ENCODE measurements at places on chromosomes 12 and 14.

DNA sequence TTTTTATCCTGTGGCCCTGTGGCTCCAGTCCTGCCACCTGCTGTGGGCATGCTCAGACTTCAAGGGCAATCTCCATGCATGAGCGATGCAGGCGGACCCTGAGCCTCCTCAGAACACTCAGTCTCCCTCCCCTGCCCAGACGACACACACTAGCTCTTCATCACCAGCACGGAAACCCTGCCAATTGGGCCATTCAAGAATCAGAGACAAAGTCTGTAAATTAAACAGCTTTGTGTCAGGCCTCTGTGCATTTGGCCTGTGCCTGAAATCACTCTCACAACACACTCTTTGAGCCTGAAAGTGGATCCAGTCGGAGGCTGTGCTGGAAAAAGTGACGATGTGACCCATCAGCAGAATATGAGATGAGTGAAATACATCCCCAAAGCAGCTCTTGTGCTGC is 12.5 kb downstream of the POU6F1 start:
- DNase-seq = no peak

GRCh38 chr12:105337391-105337790 is 6.9 kb downstream of the C12orf75 start:
- no peak for DNase-seq

DNA sequence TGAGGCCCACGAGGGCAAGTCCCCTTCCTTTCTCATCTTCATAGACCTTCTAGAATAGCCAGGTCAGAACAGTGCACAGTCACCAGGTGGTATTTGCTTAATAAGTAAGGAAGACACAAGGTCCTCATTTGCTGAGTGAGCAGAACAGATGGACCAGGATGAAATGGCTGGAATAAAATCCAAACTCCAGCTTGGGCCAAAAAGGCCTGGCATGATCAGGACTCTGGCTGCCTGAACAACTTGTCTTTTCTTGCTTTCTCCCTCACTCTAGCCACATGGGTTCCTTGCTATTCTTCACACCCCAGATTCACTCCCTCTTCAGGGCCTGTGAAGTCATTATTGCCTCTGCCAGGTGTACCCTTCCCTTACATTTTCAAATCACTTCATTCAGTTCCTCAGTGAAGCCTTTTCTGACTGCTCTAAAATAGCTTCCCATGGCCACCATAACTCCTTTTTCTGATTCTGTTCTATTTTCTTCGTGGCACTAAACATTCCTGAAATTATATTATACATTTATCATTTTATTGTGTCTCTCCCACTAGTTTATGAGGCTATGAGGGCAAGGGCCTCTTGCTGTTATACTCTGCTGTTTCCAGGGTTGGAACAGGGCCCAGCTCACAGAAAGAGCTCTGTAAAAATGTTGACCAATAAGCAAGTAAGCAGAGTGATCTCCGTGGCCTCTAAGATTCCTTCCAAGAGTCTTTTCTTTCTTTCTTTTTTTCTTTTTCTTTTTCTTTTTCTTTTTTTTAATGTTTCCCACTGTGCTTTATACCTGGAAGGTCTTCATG is 150.8 kb downstream of the TTC8 start:
- no peak for DNase-seq

- DNase-seq = no peak
These were observed 158.3 kb downstream of the CACNA1C start for GRCh38 chr12:2211119-2211518.

DNA sequence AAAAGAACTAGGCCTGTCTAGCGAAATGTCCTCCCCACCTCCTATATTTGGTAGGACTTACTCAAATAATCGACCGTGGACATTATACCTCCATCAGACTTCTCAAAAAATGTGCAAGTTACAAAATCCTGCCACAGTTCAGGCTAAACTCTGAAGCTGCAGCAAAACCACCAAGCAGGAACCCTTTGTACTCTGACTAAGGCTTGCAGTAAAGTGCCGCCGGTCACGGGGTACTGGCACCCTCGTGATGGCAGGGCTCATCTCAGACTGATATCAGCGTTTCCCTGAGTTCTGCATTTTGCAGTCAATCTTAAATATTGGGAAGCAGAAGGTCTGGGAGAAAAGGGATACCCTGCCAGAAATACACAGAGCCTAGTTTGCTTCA is 17.1 kb downstream of the SLC11A2 start:
- no peak for DNase-seq

DNA sequence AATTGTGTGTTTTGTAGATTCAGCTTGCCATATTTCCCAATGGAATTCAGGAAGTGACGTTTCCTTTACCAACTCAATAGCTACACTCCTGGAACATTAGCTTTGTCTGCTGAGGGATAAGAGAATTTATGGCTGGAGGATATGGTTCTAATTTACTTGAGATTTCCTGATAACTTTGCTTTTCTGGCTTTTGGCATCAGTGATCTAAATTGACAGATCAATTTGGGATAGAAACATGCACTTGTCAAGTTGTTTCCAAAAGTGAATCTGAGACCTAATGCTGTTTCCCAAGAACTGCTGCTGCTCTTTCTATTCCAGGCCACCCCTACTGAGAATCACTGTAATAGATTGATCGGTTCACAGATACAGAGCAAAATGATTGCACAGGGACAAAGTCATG is 43.2 kb downstream of the MGAT4C start:
- DNase-seq = no peak

DNA sequence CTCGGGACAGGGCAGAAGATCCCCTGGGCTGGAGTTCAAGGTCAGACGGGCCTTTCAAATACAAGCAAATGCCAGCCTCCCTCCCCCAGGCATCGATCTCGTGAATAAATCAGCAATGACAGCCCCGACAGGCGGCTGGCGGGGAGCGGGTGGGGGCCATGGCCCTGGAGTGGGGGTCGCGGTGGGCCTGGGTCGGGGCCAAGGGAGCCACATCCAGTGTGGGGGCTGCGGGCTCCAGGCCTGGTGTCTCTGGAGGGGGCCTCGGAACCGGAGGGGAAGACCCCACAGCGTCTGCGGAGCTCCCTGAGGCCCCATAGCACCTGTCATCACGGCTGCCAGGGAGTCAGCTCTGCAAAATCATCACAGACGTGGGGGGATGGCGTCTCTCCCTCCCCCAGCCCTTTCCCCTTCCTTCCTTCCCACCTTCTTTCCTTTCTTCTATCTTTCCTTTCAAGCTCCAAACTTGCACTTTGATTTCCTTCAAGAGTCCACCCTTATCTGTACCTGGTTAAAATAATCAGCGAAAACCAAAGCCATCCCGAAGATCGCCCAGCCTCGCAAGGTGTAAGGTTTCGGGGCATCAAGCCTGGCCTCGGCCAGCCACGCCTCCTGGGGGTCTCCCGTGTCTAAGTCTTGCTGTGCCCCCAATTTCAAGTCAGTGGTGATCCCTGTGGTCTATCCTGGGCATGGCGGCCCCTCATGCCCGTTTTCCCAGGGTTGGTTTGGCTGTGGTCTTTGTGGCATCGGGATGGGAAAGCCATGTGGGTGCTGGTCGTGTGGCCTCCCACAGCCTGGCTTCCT is 92.1 kb downstream of the NOC4L start:
- no peak for DNase-seq

GRCh38 chr14:35949920-35950513 is 123.9 kb downstream of the BRMS1L start:
- no peak for DNase-seq

DNA sequence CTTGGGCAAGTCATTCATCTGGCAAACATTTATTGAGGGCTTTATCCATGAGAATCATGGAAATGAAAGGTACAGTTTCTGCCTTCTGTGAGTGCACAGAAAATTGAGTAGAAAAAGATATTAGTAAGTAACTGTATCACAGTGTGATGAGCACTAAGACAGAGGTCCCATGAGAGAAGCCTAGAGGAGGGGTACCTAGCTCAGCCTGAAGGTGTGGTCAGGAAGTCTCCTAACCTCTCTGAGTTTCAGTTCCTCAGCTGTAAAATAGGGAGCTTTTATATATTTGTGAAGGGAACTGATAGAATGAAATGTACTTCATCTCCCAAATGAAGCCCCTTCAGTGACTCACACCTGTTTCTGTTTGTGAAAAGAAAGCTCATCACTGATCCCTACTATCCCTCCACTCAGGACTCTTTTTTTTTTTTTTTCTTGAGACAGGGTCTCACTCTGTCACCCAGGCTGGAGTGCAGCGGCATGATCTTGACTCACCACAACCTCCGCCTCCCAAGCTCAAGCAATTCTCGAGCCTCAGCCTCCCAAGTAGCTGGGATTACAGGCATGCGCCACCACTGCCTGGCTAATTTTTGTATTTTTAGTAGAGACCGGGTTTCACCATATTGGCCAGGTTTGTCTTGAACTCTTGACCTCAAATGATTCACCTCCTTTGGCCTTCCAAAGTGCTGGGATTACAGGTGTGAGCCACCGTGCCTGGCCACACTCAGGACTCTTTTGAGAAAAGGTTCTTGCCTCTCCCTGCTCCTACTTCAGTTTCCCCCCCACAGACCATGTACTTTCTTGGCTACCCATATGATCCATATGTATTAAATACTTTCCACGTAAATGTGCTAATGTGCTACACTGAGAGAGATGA is 93.7 kb upstream of the FUT8 start:
- DNase-seq = no peak

GRCh38 chr14:86088156-86088555 is 558.2 kb downstream of the FLRT2 start:
- DNase-seq = no peak

Data from fibroblast of upper back skin (primary cell).